ENCODE measurements at places on chromosomes 11 and 22. TPM values are rescaled to one million over a fixed set of nuclear protein-coding genes. Genes with fewer than 3 reads are reported as not detected.

GRCh38 chr22:46770726-46771125, 8.3 kb downstream of the TBC1D22A start:
- peak; percentile 72 for DNase-seq

- no peak for DNase-seq
Observed at GRCh38 chr11:74162681-74163467, 7.9 kb downstream of the C2CD3 start.

DNA sequence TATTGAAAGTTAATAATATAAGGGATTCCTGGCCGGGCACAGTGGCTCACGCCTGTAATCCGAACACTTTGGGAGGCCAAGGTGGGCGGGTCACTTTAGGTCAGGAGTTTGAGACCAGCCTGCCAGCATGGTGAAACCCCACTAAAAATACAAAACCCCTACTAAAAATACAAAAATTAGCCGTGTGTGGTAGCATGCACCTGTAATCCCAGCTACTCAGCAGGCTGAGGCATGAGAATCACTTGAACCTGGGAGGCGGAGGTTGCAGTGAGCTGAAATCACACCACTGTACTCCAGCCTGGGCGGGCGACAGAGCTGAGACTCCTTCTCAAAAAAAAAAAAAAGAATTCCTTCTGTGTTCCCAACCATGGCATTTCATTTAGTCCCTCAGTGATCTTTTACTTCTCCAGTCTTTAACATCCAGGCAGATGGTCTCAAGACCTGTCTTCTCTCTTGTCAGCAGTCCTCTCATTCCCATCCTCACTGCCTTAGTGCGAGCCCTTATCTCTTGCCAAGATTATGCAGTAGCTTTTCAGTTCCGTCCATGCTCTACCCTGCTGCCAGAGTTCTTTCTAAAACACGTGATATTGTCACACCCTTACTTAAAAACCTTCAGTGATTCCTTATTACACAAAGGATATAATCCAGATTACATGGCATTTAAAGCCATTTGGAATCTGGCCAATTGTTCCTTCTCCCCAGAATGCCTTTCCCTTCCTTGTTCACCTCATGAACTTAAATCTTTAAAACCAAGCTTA, 17.9 kb downstream of the RTN3 start:
- no peak for DNase-seq

DNA sequence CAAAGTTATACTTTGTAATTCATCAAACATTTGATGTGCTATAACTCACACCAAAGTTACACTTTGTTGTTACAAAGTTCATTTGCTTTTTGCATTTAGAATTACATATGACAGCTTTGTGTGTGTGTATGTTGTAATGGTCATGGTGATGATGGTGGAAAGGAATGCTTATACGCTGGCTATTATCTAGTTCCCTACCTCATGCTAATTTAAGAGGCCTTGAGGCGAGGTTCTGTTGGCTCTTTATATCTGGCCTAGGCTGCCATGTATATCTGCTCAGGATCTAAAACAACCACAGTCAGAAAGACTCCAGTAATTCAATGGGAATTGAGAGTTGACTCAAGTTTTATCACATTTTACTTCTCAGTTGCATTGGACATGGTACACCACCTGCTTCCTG, 123.4 kb downstream of the SLC17A6 start:
- no peak for DNase-seq

GRCh38 chr11:133906746-133907145, 50.0 kb downstream of the IGSF9B start:
- DNase-seq, result no peak

DNA sequence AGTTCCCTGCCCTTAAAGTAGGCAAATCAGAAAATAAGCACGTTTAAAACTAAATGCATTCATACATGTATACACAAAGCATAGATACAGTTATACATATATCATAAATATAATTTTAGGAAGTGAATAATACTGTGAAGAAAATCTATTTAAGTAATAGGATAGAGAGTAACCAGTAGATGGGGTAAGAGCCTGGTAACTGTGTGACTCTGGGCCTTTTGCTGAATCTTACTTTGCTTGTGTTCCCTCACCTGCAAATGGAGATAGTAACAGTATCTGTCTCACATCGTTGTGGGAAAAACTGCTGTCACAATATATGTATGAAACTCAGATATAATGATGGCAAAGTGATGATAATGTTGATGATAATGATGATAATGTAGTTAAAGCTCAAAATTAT, 29.9 kb downstream of the MS4A2 start:
- no peak for DNase-seq

GRCh38 chr11:114132944-114133394, 73.5 kb downstream of the ZBTB16 start:
- no peak for DNase-seq

- DNase-seq, result no peak
Observed at GRCh38 chr11:21988477-21988876, 204.4 kb upstream of the ANO5 start.

DNA sequence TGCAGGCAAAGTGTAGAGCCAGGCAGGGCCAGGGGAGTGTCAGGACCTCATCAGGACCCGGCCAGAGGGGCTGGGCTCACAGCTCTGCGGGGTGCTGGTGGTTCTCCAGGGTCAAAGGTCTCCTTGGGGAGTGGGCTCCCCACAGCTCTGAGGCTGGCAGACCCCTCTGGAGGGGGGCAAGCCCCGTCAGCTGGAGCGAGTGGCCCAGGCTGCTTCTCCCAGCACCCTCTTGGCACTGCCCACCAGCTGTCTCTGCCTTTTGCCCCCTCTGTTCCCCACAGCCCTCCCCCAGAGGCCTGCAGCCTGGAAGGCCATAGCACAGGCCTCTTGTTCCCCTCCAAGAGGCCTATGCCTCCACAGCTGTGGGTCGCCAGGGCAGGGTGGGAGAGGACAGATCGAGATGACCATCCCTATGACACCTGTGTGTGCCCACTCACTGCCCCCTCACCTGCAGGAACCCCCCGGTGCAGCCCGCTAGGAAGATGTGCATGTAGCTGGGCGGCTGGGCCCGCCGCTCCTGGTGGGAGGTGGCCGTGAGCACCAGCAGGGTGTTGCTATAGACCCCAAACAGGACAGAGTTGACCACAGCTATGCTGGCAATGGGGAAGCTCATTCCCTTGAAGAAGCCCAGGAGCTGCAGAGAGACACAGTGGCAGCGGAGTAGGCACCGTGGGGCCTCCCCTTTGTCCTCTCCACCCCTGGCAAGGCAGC, 3.4 kb downstream of the SLC25A45 start:
- no peak for DNase-seq

DNA sequence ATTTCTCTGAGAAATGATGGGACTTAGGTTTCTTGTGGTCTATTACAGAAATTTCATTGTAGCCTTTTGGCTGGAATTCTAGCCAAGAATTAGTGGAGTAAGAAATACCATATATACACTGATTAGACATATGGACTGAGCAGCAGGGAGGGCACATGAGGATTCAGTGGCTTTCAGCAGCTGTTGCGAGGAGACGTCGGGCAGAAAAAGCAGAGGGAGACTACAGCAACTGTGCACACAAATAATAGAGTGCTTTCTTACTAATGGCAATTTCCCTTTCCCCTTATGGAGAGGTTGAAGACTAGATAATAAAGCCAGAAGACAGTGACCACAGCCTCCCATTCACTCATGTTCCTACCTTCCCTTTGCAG, 35.4 kb upstream of the CCDC34 start:
- no peak for DNase-seq

DNA sequence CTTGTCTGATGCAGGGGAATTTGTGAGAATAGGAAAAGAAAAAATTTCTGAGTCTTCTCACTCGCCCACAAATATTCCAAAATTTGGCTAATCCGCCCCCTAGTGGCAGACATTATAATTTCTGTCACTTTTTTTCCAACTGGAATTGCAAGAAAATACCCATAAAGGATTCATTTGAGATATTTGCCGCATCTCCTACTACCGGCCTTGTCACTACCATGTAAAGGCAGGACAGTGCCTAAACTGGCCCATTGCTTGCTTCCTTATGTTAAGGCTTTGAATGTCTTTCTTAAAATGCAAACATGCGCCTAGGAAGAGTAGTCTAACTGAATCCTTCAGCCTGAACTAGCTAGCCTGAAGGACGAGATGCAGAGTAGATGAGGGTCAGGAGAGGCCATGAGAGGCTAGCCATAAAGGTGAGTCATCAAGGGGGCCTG, 9.3 kb upstream of the CEP295 start:
- DNase-seq, result no peak

Gene VWCE
- 0.94 TPM for total RNA-seq

Gene WBP2NL
- 0.22 TPM for total RNA-seq
